ENCODE measurements at places on chromosomes 12 and 14.

GRCh38 chr14:88194531-88194930 lies 128.5 kb downstream of the KCNK10 start:
- no peak for DNase-seq

GRCh38 chr12:26572137-26572536 lies 260.9 kb downstream of the ITPR2 start:
- no peak for DNase-seq

GRCh38 chr14:60488175-60488574 lies 2.3 kb upstream of the C14orf39 start:
- no peak for DNase-seq

- no peak for DNase-seq
These were observed 4.3 kb downstream of the SLC2A14 start for GRCh38 chr12:7868391-7868790.

DNA sequence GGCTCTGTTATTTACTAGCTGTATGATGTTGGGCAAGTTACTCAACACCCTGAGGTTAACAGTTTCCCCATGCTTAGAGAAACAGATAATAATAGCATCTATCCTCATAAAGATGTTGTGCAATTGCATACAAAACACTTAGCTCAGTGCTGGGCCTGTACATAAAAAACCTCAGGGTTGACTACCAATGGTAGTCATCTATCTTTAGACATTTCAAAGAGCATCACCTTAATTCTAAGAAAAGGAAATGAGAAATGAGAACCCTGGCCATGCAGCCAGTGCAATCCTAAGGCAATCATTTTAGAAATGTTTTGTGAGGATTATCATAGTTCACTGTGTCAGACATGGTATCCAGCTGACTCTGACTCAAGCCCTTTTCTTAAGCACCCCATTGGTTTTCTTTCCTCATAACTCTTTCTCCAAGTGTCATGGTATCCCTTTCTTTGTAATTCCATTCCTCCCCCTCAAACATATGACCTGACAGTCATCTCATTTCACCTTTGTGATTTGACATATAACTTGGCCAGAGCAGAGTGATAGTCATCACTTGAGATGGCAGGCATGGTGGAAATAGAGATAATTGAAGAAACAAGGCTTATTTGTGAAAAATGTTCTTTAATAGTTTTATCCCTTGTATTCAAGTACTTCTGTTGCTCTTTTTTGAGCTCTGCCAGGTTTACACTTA lies 29.5 kb upstream of the OSBPL8 start:
- no peak for DNase-seq

DNA sequence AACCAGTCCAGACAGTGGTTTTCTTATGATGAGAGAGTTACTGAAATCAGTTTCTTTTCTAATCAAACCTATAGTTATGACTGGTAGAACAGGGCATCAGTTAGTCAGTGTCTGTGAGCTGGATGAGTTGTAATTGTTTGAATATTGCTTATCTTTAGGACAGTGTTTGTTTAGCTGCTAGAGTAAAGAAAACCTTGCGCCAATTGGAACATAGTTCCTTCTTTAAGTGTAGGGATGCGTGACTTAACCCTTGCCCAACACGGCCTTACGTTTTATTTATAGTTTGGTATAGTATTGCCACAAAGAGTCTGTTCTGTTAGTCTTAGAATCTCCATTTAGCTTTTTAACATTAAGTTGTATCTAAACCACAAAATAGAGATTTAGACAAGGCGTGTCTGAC lies 572.6 kb downstream of the SLC16A7 start:
- no peak for DNase-seq

DNA sequence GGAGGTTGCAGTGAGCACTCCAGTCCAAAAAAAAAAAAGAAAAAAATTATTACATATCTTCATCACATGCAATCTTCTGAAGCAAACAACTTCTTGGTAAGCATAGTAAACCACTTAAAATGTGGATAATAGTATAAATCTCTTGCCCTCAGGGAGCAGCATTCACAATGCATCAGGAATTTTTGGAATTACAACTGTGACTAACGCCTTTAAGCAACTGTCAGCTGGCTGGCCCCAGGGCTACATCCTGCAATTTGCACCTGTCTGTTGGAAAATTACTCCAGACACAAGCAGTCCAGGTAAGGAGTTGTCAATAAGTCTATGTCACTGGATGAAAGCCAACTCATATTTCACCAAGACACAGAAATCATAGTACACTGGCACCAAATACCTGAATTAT lies 5.5 kb upstream of the SLC7A7 start:
- DNase-seq: no peak

- no peak for DNase-seq
These were observed 2.2 kb downstream of the ADIPOR2 start for GRCh38 chr12:1692895-1693610.

DNA sequence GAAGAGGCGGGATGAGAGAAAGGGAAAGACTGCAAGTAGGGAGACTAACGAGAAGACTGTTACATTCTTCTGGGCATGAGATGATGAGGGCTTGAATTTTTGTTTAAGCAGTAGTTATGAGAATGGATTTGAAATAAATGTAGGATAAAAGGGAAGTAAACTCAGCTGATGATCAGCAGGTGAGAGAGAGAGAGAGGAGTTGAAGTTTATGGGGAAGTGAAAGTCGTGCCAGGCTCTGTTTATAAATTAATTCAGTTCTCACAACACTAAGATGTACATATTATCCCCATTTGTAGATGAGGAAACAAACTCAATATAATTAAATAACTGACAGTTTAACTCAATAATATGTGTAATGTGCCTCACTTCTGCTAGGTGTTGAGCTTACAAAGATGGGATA lies 170.0 kb upstream of the RMST start:
- DNase-seq: no peak

DNA sequence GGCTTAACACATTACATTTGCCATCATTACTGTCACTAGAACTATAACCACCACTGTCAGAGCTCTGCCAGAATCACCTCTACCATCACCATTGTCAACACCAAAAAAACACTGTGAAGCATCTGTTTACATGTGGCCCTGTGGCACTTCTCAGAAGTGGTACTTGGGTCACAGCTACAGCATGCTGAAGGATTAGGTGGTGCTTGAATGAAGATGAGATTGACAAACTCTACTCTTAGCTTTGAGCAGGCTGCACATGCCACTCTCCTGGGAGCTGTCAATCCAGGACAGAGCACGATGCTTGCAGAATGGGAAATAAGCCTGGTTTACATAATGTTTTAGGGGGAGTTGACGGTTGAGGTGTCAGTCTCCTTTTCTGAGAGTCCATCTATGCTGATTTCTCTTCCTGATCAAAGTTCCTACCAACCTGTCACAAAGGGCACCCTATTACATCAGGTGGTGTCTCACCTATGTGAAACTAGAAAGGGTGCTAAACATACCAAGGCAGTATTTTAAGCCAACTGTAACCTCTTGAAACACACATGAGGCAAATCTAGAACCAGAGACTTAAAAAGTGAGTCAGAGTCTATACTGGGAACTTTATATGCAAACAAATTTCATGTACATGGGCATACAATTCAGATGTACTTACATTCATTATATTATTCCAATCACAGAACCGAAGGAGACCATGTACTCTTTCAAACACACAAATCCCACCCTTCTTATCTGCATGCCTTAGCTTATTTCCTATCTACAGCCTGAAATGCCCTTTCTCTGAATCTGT lies 258.7 kb downstream of the EMP1 start:
- DNase-seq: no peak

DNA sequence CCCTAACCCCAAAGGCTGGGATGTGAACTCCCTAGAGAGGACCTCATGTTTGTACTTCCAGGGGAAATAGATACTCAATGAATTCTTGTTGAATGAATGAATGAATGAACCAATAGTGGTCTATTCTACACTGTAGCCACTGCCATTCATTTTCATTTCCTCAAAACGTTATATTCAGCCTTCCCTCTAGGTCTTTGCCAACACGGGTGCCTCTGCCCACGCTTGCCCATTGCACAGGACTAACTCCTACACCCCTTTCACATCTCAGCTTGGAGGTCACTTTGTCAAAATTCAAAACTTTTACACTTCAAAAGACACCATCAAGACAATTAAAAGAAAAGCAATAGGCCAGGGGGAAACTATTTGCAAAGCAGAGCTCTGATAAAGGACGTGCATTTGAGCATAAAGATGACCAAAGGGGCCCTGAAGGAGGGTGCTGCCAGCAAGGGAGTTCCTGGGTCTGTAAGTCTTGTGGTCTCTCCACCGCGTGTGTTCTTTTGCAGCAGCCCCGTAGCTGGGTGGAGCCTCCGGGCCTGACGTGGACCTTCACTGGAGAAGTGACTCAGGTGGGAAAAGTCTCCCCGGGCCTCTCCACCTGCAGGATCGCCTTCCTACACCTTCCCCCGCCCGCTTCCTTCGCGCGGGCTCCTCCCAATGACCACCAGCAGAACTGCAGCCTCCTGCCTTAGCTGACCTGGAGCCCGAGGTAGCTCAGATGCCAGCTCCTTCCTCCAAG lies 31.5 kb downstream of the TMEM63C start:
- peak; percentile 66 for DNase-seq

GRCh38 chr14:95321693-95322455 lies 2.2 kb upstream of the CLMN start:
- no peak for DNase-seq

DNA sequence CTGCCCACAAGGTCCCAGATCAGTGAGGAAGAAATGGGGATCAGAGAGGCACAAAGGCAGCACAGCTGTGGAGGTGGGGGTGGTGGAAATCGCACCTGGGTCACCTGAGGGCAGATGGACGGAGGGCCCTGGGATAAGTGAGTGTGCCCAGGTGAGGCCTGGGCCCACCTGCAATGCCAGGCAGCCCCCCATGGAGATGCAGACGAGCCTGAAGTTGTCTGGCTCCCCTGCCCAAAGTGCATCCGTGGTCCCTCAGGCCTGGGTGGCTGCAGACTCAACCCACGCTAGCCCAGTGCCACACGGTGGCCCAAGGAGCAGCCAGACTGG lies 84.9 kb downstream of the NCOR2 start:
- no peak for DNase-seq

DNA sequence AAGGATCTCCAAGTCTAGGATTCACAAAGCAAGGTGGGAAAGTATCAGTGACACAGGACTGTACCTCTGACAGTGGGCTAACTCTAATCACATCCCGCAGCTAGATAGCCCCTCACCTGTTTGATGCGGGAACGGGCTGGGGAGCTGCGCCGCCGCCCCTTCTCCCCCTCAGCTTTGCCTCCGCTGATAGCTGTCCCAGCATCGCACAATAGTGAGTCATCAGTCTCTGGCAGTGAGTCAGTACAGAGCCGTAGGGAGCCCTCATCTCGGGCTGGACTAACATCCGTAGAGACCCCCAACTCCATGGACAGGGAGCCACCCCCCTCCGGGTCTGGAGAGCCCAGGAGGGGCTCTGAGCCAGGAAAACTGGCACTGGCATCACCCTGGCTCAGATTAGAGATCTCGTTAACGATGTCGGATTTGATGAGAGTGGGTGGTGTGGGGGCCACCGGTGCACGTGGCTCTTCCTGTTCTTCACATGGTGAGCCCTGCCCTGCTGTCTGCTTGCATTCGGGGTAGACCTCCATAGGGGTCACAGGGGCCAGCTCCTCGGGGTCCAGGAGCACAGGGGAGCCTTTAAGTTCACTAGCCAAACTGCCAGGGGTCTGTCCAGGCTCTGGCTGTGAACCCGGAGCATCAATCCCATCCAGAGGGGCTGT lies 10.9 kb downstream of the KMT2D start:
- no peak for DNase-seq

DNA sequence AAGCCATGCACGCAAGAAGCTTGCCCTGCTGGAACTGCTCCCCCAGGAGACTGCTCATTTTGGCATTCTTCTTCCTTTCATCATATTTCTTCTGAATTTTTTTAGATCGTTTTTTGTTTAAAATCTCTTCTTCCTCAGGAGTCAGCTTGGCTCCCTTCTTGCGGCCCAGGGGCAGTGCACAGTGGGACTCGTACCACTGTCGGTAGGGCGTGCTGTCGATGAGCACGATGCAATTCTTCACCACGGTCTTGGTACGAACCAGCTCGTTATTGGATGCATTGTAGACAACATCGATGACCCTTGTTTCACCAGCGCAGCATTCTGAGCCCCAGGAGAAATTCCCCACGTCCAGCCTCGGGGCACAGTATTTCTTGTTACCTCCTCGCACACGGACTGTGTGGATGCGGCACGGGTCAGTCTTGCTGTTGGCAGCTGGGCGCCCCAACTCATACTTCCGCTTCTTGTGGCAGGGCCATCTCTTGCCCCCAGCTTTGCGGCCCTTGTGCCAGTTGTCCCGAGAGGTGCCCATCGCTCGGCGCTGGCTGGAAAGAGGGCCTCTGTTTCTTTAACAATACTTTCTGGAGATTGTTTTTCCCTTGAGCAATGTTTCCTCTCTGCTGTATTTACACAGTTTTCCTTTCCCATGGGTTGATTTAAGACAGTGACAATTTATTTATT lies 452.4 kb downstream of the TMEM121 start:
- DNase-seq: no peak

- DNase-seq: no peak
These were observed 552.3 kb downstream of the SLC16A7 start for GRCh38 chr12:60148109-60148508.

- peak; percentile 15 for DNase-seq
These were observed 41.1 kb downstream of the PRB3 start for GRCh38 chr12:11228296-11228879.

DNA sequence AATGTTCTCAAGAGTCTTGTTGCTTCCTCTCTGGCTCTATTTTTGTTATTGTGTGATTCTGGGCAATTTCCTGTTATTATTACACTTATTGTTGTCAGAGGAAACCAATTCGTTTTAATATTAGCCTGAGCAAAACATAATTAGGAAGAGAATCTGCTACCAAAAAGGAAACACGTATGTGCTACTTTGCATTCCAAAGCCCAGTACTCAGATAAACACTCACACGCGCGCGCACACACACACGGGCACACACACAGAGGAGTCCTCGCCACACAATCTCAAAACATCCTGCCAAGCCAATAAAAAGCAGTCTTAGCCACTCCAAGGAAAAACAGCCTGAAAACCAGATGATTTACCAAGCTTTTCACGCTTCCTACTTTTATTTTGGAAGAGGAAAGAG lies 400.7 kb downstream of the NUAK1 start:
- DNase-seq: no peak

- DNase-seq: no peak
These were observed 80.3 kb downstream of the PAPOLA start for GRCh38 chr14:96582411-96582961.

DNA sequence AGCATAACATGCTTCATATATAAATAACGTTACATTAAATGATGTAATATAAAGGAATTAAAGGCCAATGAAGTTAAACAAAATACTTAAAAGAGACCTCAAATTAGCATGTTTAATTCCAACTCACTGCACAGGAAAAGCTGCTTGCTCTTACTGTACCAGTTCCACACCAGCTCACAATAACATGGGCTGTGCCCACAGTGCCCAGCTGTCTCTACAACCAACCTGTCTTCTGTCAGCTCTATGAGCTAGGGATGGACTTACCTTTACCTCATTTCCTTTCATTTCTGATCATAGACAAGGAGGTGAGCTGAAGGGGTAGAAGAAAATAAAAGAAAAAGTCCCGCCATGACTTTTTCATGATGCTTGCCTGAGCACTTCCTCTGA lies 64.8 kb downstream of the NKX2-1 start:
- DNase-seq: no peak

Data from GM19239 (cell line).